ENCODE measurements at places on chromosomes 4 and X. TPM values are rescaled to one million over a fixed set of nuclear protein-coding genes. Genes with fewer than 3 reads are reported as not detected.

Gene DUX4
- total RNA-seq, result not detected

Gene UGT2B17
- not detected for total RNA-seq

Gene CACNA1F
- 0.32 TPM for total RNA-seq

Gene COX7B
- 274 TPM for total RNA-seq

Gene IL21
- total RNA-seq, result 14.5 TPM

Gene SLC7A11
- total RNA-seq, result 0.92 TPM

DNA sequence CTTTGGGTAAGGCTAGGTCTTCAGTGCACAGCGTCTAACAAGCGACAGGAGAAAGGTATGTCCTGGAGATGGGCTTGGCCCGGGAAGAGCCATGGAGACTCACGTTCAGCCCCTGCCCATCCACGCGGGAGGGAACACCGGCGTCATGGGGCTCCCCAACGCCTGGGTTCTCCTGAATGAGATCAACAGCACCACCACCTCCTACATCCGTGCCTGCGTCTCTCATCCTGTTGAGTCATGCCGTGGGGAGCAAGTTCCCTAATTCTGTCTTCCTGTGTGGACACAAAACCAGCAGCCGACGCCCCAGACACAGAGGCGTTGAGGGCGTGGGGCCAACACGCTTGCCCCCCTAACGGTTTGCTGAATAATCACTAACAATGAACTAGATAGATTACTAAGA, 20.1 kb upstream of the IL3RA start:
- no peak for DNase-seq

DNA sequence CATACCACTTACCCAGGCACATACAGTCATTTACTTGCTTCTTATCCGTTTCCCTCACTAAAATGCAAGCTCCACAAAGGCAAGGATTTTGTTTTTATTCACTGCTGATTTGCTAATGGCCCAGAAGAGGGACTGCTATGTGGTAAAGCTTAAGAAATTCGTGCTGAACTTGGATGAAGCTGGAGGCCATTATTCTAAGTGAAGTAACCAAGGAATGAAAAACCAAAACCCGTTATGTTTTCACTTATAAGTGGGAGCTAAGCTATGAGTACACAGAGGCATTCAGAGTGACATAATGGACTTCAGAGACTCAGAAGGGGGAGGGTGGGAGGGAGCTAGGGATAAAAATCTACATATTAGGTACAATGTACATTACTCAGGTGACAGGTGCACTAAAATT, 47.2 kb downstream of the RAB33B start:
- no peak for DNase-seq

GRCh38 chr4:8328456-8328855, 58.9 kb downstream of the HTRA3 start:
- no peak for DNase-seq

- no peak for DNase-seq
Measured at GRCh38 chr4:163548481-163549243, 54.2 kb downstream of the TMA16 start.

- DNase-seq, result no peak
Measured at GRCh38 chr4:118784776-118785175, 51.1 kb downstream of the SEC24D start.

DNA sequence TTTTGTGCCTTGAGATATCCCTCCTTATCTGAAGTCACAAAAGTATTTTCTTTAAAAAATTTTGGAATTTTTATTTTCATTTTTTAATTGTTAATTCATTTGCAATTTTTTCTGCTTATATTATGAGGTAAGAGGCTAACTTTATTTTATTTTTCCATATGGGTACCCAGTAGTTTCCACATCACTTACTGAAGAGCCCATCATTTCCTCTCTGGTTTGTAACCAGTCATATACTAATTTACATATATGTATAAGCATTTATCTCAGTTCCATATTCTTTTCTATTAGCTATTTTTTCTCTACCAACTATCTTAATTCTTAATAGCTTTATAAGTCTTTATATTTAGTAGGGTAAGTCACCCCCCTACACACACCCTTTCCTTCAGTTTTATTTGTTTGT, 27.0 kb downstream of the MGARP start:
- DNase-seq, result no peak

DNA sequence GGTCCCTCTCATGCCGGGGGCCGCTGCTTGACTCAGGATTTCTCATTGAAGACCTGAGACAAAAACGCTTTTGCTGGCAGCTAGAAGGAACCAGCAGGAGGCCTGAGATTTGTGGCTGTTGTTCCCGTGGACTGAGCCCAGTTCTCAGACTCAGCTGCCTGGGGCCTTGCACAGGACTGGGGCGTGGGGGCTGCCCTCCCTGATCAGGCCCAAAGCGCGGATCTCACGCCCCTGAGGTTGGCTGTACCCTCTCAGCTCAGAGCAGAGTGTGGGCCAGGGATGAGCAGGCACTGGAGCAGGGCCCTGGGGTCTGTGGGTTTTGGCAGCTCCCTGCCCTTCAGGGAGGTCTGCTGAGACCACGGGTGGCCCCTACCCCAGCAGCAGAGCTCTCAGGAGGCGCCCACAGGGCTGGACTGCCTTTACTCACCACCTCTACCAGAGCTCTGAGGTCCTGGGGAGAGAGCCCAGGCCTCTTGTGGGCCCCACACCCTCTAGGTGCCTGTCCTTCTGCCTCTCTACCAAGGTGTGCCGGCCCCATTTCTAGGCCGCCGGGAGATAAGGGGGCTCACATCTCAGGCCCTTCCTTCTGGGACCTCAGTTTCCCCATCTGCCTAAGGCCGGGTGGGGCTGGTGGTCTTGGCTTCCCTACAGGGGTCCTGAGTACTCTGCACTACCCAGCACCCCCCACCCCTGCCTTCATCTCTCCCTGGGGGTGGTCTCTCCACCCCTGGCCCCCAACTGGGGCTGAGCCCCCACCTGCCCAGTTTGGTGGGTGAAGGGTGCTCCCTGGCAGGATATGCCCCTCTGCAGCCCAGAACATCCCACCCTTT, 5.6 kb downstream of the MSANTD1 start:
- no peak for DNase-seq

DNA sequence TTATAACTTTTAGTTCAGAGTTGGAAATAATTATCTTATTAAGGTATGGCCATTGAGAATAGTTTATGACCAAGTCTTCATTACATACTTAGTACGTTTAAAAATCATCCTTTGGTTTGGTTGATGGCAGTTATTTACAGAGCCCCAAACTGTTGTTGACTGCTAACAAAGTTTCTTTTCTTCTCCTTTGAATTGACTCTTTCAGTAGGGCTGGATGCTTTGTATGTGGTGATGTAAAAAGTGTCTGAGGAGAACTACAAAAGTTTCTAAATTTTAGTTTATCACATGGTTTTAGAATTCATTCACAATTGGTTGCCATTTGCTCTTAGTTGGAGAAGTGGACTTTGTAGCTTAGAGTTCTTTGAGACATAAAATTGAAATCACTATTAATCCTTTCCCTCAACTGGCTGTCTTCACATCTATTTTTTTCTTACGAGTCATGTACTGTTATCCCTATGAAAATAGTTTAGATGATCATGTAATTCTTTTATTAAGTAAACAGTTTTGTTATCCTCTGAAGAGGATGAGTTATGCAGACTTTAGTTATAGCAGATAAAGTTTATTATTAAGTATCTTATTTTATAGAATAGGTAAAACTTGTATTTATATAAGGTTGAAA, 14.8 kb downstream of the PTPN13 start:
- no peak for DNase-seq

DNA sequence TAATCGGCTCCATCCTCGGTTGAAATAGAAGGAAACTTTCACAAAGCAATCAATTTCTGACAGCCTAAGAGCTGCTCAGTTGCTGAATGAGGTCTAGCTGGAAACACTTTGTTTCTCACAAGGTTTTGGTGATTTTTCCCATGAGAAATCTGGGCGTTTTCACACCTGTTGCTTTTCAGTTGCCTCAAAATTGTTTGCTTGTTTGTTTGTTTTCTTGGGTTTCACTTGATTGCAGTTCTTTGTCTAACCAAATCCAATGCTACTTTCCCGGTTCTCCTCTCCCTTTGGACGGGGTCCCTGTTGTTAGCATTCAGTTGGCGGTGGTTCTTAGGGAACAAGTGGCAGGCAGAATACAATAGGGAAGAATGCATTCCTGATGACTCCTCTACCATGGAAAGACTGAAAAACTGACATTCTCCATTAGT, 135.5 kb downstream of the PALLD start:
- no peak for DNase-seq

- no peak for DNase-seq
Measured at GRCh38 chr4:61205066-61205465, 4.9 kb downstream of the ADGRL3 start.

DNA sequence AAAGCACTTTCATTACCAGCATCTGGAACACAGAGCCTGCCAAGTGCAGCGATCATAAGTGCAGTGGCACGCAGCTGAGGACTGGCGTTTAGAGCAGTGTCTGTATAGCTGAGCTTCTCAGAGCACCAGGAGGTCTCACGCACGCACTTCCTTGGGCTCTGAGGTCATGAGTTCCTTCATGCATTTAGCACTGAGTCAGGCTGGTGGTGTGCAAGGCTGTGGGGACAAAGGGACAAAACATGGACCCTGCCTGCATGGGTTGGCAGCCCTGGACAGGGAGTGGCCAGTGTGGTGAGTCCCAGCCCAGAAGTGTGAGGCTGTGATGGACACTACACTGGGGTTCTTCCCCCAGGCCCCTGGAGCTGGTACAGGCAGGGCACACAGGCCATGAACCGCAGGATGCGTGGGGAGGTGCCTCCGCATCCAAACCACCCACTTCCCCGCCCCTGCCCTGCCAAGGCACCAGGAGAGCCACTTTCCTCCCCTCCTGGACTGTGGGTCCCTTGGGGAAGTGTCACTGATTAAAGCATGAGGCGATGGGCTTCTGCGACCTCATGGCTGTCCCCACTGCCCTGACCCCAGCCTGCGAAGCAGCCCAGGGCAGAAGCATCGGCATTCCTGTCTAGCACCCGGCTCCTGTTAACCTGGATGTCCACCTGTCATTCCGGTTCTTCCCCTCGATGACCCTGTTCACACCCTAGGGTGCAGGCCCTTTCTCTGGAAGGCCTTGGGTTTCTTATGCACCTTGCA, 37.2 kb upstream of the GPR78 start:
- DNase-seq, result no peak

- no peak for DNase-seq
Measured at GRCh38 chrX:145609951-145610511, 207.6 kb upstream of the SLITRK2 start.

DNA sequence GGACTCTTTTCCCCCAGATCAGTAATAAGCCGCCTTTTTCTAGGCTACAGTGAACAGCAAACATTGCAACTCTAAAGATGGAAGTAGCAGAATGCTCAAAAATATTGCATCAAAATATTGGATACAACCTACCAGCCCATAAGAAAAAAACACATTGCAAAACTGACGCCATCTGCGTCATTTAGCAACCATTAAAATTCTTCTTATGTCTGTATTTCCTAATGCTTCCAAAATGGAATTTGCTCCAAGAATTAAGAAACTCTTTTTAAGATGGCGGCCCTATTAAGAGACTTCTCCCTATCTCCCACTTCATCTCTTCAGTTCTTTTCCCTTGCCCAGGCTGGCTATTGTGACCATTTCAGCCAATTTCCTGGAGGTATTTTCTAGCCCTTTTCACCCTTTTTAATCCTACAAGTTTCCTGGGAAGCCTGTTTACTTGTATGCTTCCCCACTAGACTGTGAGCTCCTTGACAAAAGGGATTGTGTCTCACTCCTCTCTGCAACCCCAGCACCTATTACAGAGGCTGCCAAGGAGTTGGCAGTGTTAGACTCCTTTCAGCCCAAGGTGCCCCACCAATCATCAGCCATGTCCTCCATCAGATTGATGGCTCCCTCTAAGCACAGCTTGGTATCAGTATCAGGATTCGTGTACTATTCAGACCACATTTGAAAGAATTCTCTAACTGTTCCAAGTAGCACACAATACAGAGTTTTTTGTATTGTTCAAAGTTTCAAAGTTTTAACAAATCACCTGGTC, 4.4 kb downstream of the GPC3 start:
- no peak for DNase-seq

All from activated T-helper 2 cell treated with anti-CD3 and anti-CD28 coated beads, Interferon-gamma antibody, Interleukin-2, Interleukin-4, amounts not matched to agents 10 μg/mL and 5 μg/mL and 100 μg/mL, durations not matched to agents 14 hours and 24 hours and 36 hours (primary cell).